Endodermal cell (in vitro differentiated cells): ENCODE measurements at places on chromosomes 3 and 15.

GRCh38 chr3:196108075-196108743, 26.3 kb upstream of the TFRC start:
- DNase-seq = peak; percentile 83

- no peak for DNase-seq
Observed at GRCh38 chr15:59020322-59020721, 32.9 kb downstream of the RNF111 start.

DNA sequence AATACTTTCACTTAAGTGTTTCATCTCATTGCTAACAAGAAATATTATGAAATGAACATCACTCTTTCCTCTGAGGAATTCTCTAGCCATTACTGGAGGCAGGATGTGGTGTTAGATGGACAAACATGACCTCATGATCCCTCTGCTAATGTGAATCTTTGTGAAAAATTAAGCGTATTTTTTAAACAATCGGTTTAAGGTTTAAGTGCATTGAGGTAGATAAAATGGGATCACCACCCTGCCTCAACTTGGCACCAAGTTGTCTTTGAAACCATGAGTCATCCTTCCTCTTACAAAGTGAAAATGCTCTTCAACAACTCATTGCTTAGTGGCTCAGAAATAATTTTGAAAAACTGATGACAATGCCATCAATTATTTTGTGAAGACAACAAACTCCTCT, 76.0 kb upstream of the DCBLD2 start:
- no peak for DNase-seq

DNA sequence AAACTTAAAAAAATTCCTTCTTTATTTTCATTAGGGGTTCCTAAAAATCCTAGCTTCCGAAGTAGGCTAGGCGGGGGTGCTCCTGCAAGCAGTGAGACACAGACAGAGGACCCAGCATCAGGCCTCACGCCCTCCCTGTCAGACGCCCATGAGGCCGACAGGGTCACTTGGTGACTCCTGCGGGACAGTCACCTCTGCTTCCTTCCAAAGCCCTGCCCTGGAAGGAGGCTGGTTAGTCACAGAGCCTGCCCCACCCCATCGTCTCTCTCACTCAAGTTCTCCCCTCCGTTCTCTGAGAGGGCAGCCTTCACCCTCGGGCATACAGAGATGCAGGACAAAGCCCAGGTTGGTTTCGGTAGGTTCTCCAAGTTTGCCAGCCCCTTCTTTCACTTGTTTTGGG, 38.6 kb downstream of the EHD4 start:
- no peak for DNase-seq

DNA sequence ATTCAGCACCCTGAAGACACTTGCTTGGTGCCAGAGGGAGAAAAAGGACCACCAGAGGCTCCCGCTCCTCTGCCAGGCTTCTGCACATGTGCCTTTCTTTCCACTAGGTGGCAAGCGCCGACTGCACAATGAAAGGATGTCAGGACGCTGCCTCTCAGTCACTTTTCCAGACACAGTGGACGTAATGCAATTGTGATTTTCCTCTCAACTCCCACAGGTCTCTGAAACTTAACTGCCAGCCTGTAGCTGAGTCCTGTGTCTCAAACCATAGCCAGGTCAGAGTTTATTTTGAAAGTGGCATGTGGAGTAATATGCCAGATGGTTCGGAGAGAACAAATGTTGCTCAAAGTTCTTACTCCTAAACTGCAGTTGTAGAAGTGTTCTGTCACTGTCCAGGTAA, 162.9 kb downstream of the ITPR1 start:
- peak; percentile 91 for DNase-seq

- DNase-seq = no peak
Observed at GRCh38 chr15:93217343-93217742, 128.3 kb upstream of the RGMA start.

DNA sequence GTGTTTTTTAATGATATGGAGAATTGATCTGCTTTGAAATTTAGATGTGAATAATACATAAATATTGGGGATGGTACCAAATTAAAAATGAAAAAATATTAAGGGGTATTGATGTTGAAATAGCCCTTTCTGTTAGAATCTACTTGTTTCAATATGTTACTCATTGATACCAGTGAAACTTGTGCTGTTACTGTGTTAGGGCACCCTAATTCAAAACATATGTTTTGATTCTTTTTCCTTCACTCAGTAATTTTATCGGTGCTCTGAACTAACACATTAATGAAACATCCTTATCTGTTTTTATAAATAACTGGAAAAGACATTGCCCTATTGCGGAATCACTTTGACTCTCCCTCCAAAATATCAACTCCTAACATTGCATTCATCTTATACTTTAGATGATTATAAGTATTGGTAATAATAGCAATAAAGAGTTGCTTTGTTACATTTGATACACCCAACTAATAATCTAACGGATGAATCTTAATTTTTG, 52.0 kb upstream of the CCNB2 start:
- DNase-seq = no peak

GRCh38 chr3:30193625-30194044, 412.8 kb upstream of the TGFBR2 start:
- DNase-seq = no peak

DNA sequence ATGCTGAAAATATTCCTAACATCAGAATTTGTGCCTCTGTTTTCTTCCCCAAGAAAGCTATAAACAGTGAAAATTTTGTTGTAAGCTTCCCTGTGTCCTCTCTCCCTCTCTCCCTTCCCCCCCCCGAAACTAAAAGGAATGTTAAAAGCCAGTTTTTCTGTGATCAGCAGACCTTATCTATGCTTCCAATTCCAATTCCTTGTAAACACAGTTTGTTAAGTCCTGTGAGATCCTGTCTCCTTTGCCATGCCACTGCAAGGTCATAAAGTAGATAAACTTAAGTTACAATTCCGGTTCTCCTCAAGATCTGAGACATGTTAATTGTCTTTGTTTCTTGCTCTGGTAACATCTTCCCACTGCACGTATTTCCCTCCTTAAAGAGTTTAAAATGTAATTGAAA, 42.9 kb upstream of the DHX36 start:
- DNase-seq = no peak

DNA sequence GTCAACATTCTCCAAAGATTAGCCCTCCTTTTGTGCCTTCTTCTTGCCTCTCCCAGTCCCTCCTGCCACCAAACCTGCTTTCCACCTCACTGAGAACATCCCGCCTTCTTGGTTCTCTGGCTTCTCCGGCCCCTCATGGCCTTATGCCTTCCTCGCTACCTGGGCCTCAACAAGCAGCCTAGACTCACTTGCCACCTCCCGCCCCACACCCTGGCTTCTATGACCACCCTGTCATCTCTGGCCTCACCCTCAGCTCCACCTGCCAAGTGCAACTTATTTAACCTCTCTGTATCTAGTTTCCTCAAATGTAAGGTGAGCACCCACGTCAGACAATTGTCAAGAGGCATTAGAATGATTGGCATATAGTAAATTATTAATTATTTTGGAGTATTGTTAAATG, 68.8 kb upstream of the MEX3B start:
- DNase-seq = no peak

DNA sequence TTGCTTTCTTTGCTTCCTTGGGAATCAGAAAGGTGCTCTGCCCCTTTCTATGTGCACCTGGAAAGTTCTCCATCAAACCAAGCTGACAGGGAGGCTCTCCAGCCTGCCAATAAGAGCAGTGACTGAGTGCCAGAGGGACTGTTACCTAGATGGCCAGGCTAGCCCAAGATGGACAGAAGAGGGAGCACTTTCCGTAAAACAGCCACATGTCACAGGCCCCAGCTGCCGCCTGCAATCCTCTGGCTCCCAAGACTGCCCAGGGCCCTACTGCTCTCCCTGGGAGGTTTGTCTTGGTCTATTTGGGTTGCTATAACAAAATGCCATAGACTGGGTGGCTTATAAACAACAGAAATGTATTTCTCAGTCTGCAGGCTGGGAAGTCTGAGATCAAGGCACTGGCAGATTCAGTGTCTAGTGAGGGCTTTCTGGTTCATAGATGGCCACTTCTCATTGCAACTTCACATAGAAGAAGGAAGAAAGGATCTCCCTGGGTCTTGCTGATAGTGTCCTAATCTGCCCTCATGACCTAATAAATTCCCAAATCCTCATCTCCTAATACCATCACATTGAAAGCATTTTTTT, 72.3 kb downstream of the TAMM41 start:
- peak; percentile 90 for DNase-seq

- no peak for DNase-seq
Observed at GRCh38 chr15:74800559-74801094, 12.0 kb upstream of the LMAN1L start.

DNA sequence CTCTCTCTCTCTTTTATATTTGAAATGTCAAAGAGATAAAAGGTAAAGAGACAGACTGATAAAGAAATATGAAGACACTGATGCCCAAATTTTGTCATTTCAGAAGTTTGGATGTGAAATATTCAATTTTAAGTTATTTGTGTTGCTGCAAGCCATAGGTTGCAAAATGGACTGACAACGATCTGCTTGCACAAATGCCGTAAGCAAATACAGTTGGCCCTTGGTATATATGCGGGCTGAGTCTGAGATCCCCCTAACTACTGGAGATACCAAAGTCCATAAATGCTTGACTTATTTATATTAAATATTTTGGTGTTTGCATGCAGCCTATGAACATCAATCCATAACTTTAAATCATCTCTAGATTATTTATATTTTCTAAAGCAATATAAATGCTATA, 1459.1 kb upstream of the ALCAM start:
- no peak for DNase-seq

DNA sequence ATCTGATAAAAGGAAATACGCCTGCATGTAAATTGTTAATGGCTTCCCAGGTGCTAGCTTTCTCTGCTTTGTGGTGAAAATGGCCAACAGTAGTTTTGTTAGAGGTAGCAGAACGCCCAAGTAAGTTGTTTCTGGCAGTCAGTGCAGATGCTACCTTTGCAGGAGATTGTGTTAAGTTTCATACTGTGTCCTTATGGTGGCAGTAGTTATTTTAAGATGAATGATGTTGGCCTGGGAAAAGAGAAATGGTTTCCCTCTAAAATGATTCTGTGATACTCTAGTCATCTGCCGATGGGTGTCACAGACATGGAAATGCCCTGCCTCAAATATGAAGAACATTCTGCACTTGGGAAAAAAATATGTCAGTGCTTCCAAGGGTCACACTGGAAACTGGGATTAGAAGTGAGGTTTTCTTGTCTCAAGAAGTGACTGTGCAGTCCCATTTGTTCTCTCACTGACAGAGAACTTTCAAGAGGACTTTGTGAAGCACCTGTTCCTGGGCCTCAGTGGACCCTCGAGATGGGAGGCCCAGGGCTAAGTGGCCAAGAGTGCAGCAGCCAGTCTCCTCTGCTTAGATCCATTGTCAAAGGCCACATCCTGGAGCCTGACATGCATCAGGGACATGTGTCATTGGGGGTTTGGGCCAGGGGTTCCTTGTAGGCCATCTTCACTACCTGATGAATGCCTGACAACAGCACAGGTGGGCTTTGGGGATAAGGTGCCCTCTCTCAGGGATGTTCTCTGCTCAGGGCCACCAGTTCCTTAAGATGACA, 393.3 kb downstream of the CACNA2D3 start:
- no peak for DNase-seq
